ENCODE measurements at places on chromosomes 12 and 14.
A peak's percentile ranks its signal among the peaks of the same experiment; 100 is the strongest.

DNA sequence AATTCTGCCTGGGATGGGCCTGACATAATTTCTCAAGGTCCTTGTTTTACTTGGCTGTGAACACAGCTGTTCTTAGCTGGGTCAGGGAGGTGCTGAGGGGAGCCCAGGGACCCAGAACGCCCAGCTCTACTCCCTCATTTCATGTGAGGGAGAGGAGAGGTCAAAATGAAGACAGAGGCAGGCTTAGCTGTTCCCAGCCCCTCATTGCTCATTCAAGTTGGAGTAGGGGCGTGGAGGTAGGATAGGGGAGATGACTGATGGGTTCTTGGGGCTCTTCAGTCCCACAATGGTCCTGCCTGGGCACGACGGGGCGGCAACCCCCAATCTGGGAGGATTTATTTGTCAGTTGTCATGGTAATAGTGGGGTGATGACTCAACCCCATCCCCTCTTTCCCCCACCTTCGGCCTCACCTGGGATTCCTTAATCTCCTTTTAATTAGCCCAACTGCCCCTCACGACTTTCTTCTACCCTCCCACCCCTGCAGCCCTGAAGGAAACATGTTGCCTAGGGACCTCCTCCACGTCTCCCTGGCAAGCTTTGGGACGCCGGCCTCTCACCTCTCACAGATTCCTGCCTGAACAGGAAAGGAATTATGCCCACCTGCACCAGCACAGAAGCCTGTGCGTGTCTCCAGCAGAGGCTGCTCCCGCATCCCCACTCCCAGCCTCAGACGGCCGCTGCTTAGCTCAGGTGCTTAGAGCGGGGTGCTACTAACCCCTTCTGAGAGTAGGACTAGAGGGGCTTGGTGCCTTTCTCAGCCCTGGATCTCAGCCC lies 10.2 kb downstream of the SPRYD3 start:
- DNase-seq = no peak

DNA sequence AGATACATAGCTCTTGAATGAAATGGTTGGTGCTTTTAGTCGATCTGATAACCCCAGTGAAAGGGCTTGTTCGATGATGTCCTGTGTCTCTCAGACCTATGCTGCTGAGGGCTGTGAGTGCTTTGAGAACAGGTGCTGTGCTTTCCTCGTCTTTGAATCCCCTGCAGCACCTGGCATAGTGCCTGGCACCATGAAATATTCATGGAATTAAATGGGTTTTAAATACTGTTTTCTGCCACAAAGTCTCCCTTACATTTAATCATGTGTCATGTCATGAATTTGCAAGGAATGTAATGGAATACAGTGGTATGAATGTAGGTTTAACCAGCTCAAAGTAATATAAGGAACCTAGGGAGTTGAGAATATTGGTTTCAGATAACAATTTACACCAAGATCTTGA lies 220.5 kb upstream of the PRICKLE1 start:
- peak; percentile 65 for DNase-seq

DNA sequence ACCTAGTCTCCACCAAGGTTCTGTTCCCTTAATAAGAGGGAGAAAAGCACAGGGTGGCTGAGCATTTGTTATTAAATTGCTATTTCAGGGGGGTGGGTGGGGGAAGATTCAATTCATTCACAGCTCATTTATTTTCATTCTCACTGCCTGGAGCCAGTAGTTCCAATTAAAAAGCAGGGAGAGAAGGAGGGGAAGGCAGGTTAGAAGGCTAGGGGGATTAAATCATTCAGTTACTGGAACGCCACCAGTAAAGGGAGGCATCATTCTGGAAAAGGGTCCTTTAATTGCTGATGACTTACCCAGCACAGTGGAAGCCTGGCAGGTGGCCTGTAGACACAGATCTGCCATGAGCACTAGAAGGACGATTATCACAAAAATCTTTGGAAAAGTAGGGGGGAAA lies 47.4 kb downstream of the NIN start:
- DNase-seq = peak; percentile 13

DNA sequence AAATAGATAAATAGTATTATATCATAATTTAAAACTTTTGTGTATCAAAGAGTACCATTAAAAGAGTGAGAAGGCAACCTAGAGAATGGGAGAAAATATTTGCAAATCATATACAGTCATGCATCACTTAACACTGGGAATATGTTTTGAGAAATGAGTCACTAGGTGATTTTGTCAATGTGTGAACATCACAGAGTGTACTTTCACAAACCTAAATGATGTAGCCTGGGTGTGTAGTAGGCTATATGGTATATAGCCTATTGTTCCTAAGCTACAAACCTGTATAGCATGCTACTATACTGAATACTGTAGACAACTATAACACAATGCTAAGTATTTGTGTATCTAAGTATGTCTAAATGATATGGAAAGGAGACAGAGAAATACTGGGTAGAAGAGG lies 48.0 kb upstream of the ARID2 start:
- peak; percentile 16 for DNase-seq

DNA sequence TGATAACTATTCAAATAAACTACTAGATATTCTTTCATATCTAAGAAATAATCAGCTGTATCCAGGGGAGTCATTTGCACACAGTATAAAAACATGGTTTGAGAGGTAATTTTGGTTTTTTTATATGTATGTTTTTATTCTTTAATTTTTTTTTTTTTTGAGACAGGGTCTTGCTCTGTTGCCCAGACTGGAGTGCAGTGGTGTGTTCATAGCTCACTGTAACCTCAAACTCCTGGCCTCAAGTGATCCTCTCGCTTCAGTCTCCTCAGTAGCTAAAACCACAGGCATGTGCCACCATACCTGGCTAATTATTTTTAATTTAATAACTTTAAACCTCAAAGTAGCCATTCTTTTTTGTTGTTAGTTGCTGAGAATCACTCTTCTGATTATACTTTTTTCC lies 1.8 kb downstream of the PRORP start:
- peak; percentile 25 for DNase-seq

GRCh38 chr12:106120519-106121105 lies 18.1 kb downstream of the NUAK1 start:
- DNase-seq = no peak

GRCh38 chr14:101445278-101445677 lies 116.0 kb upstream of the DIO3 start:
- no peak for DNase-seq

DNA sequence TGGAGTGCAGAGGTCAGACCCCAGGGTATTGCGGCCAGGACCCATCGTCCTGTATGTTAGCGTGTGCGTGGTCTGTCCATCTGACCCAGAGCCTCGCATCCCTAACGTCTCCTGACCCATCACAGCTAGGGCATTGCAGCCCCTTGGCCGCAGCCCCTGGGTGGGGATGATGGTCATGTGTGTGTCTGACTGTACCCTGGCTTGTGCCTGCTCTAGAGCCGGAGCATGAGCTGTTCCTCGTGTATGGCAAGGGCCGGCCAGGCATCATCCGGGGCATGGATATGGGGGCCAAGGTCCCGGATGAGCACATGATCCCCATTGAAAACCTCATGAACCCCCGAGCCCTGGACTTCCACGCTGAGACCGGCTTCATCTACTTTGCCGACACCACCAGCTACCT lies 10.8 kb upstream of the LRP1-AS start:
- DNase-seq = no peak

GRCh38 chr14:34457186-34457585 lies 4.9 kb downstream of the SPTSSA start:
- DNase-seq = no peak

DNA sequence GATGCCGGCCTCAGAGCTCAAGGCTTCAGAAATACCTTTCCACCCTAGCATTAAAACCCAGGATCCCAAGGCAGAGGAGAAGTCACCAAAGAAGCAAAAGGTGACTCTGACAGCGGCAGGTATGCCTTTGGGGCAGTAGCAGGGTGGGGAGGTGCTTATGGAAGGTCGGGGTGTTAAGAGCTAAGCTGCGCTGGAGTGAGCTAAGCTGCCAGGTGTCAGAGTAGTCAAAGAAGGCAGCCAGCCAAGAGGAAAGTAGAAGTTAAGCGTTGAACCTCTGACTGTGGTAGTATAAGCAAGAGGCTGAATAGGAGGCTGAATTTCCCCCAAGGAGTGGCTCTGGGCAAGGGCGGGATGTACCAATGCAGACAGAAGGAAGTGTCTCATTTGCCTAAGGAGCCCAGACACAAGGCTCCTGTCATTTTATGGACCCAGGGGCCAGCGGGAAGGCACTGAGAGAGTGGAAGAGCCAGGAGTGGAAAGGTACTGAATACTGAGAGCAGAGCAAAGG lies 29.2 kb downstream of the DYRK4 start:
- DNase-seq = no peak

DNA sequence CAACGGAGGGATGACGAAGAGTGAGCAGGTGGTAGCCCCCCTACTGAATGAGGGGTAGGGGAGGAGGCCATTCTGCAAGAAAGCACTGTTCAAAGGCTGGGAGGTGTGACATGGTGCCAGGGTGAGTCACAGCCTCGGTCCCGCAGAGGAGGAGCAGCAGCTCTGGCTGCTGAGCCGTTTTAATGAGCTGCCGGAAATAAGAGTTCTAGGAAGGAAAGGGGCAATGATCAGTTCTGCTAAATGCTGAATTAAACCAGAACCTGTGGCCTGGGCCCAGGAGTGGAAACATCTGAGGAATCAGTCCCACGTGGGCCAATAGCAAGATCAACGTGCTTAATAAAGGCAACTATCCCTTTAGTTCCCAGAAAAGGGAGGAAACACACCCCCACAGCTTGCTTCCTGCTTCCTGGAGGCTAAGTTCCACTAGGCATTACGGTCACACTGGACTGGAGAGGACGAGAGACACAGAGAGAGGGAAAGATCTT lies 3.6 kb downstream of the ABCD4 start:
- DNase-seq = peak; percentile 23

DNA sequence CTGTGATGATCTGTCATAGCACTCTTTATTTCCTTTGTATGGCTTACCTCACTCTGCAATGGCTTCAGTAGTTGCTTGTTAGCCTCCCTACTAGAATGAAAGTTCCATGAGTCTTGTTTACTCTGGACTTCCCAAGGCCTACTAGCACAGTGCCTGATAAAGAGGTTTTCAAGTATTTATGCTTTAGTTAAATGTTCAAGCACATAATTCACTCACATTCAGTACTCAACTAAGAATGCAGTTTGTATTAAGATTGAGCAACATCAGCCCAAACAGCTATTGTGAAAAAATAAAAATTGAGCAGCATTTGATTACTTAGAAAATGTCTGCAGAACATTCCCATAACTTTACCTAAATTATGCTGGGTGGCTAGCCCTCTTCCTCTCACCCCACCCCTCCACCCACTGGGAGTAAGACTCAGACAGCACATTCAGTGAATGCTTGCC lies 158.9 kb upstream of the AMIGO2 start:
- peak; percentile 42 for DNase-seq

DNA sequence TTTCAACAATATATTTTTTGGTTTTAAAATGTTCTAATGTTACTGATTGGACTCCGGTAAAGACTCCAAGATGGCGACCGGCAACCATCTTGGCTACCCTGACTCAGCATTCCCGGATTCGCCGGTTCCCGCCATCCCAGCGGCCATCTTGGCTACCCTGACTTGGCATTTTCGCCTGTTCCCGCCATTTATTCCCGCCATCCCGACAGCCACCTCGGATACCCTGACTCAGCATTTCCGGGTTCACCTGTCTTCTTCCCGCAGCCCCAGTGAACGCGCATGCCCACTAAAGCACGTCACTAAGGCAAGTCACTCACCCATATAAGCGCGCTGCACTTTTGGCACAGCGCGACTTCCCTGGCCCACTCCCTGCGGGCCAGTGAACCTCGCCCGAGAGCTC lies 9.0 kb upstream of the LRFN5 start:
- DNase-seq = no peak

- DNase-seq = no peak
Observed at GRCh38 chr12:23415180-23415579, 534.3 kb downstream of the SOX5 start.

- peak; percentile 33 for DNase-seq
Observed at GRCh38 chr12:100674036-100674888, 100.8 kb downstream of the GAS2L3 start.

DNA sequence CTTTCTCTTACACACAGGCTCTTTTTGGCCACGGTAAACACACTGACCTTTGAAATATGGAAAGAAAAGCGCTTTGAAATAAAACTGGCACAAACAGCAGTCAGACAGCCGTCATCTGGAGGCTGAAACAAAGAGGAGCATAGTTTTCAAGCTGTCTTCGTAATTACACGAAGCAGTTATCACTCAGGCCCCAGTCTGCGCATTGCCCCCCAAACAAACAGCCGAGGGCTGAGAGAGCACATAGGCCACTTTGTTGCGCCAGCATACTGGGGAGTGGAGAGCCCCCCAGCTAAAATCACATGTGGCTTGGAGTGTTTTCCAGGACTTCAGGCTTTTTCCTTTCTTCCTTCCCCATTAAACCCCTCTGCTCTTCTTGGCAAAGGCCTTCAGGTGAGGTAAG lies 142.9 kb upstream of the BTG1 start:
- DNase-seq = no peak

DNA sequence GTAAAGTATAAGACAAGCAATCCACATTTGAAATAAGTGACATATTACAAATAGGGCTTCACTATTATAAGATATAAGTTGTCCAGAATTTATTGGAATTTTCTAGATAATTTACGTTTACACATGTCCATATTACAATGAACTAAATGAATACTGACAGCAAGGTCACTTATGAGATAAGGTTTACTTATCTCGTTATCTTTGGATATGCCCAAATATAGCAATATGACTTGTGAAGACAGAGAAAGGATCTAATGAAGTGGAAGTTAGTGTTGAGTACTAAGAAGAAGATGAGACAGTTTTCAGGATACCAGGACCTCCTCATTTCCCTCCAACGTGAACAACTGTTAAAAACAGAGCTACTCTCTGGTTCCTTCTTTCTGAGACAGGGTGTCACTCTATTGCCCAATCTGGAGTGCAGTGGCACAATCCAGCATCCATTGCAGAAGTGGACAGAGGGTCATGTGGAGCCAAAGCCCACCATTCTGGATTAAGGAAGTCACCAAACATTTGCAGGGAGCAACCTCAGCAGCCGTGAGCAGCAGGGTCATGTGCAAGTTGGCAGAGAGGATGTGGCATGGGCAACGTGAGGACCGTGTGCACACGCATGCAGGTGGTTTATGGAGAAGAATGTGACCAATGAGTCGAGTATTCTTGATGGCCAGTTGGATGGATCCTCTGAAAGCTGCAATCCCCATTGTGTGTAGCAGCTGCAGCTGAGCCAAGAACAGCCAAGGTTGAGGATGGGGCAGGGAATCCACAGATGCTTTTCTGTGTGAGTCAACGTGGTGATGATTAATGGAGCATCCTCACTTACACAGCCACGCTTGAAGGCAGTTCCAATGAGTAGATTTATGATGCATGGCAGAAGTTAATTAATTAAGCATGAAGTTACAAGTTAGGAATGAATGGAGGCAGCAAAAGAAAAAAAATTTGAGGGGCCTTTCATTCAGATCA lies 111.0 kb downstream of the BICD1 start:
- peak; percentile 98 for DNase-seq

DNA sequence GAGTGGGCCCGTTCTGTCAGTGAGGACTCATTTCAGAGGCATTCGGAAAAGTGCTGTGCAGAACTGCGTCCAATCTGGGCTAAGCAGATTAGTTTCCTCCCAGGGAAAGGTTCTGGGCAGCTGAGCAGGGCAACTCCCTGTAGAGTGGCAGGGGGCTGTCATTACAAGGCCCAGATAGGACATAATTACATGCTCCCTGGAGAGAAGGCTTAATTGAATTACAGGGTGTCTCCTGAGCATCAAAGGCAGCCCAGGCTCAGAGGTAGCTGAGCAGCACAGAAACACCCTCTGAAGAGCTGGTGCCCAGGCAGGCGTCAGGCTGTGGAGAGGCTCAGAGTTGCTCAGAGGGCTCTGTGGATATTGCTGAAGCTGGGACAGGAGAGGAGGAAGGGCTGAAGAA lies 36.0 kb downstream of the SLC8A3 start:
- no peak for DNase-seq
